T-helper 2 cell (primary cell): ENCODE measurements at places on chromosomes 11 and 22.

GRCh38 chr11:14158393-14158792, 195.9 kb downstream of the SPON1 start:
- no peak for DNase-seq

DNA sequence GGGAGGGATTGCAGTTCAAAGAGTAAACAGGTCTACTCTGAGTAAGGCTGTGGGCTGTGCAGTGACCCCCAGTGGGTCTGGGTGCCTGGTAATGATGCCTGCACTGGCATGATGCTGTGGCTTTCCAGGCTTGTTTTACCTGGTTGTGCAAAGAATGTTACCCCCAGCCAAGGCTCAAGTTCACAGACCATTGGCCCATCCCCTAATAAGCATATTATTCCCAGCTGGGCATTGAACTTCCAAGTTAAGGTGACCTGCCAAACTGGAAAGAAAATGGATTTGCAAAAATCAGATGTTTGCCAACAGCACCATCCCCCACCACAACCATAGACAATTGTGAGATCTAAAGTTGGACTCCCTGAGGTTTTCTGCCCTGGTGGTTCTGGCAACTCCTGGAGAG, 7.9 kb upstream of the EHF start:
- DNase-seq = no peak

GRCh38 chr11:17171343-17171742, 36.4 kb downstream of the PIK3C2A start:
- no peak for DNase-seq

DNA sequence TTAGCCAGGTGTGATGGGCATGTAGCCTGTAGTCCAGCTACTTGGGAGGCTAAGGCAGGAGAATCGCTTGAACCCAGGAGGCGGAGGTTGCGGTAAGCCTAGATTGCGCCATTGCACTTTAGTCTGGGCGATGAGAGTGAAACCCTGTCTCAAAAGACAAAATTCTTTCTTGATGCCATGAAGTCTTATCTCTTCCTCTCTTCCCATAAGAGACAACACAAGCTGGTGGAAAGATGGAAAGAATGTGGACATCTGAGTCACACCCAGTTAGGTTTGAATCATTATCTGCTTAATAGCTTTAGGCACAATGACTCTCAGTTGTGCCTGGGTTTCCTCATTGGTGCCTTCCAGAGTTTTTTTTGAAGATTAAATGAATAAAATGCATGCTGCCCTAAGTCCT, 35.3 kb downstream of the KREMEN1 start:
- DNase-seq = no peak

GRCh38 chr11:117498791-117499190, 171.1 kb downstream of the CEP164 start:
- DNase-seq = no peak

DNA sequence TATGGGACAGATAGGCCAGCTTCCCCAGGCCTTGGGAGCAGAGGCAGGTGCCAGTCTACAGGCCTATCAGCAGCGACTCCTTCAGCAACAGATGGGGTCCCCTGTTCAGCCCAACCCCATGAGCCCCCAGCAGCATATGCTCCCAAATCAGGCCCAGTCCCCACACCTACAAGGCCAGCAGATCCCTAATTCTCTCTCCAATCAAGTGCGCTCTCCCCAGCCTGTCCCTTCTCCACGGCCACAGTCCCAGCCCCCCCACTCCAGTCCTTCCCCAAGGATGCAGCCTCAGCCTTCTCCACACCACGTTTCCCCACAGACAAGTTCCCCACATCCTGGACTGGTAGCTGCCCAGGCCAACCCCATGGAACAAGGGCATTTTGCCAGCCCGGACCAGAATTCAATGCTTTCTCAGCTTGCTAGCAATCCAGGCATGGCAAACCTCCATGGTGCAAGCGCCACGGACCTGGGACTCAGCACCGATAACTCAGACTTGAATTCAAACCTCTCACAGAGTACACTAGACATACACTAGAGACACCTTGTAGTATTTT, 26.6 kb upstream of the L3MBTL2 start:
- DNase-seq = no peak

GRCh38 chr22:42271906-42272305, 1.5 kb upstream of the TCF20 start:
- no peak for DNase-seq

- no peak for DNase-seq
Measured at GRCh38 chr11:81224396-81224795, 1509.3 kb downstream of the FAM181B start.

DNA sequence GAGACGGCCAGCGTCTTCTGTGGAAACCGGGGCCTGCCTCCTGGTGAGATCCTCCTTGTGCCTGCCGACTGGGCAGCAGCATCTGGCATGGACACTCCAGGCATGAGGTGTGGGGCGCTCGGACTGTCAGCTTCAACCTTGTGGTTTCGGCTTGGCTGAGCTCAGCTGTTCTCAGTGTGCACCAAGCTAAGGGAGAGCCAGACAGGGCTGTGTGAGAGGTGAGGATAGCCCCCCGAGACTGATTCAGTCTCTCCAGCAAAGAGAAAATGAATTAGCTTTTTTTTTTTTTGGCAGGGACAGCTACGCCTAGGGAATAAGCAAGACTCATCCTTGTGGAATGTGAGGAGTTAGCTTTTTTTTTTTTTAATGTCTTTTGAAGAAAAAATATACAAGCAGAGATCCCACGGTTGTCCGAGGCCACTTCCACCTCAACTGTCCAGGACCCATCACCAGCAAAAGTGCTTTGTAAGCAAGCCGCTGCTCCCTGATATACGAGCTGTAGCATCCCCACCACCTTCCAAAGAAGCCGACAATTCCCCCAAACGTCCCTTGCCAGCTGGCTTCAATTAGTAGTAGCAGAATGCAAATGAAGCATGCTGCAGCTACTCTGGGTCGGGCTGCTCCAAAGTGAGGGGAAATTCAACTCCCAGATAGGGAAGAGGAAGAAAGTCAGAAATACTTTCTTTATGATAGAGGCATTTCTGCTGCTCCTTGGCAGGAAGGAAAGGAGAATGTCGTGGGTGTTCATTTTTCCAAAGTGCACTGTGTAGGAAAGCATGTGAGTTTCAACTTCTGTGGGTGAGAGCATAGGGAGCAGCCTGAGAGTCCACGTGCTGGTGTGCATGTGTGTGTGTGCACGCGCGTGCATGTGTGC, 9.7 kb upstream of the THY1 start:
- DNase-seq = no peak

GRCh38 chr22:27620367-27621154, 181.0 kb downstream of the MN1 start:
- no peak for DNase-seq

DNA sequence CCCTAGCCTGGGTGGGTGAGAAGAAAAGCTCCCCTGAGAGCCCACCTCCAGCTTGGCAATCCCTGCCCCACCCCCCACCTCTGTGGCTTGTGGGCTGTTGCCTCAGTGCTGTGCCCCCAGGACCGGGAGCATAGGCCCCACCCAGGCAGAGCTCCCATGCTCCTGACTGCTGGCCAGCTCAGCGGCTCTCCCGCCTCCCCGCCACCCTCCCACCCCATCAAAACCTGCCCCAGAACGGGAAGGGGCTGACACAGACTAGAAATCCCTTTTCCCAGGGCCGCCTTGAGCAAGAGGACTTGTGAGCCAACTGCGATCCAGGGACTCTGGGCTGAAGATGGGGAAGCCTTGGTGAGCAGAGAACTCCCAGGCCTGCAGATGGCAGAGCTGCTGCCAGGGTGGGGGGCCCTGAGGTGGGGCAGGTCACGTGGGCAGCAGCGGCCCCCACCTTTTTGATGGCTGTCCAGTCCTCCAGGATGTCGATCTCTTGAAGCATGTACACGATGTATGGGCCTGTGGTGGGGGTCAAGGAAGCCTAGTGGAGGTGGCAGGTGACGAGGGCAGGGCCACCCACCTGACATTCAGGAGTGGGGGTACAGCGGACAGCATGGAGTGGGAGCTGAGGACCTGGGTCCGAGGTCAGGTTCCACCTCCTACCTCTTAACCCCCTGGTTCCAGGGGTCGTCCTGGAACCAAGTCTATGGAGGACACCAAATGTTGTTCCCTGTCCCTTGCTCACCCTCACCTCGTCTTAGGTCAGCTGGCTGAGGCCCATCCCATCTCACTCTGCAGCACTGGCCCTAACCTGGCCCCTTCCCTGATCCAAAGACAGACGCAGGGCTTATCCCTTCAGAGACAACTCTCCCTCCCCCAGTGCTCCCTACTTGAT, 2.3 kb upstream of the RIN1 start:
- DNase-seq = no peak

GRCh38 chr22:32854351-32854804, 52.9 kb downstream of the TIMP3 start:
- DNase-seq = no peak

- no peak for DNase-seq
Measured at GRCh38 chr11:3124821-3125220, 40.3 kb downstream of the OSBPL5 start.

- DNase-seq = no peak
Measured at GRCh38 chr11:1128311-1129142, 29.2 kb upstream of the MUC5AC start.

- no peak for DNase-seq
Measured at GRCh38 chr11:20488352-20488751, 100.8 kb downstream of the PRMT3 start.

DNA sequence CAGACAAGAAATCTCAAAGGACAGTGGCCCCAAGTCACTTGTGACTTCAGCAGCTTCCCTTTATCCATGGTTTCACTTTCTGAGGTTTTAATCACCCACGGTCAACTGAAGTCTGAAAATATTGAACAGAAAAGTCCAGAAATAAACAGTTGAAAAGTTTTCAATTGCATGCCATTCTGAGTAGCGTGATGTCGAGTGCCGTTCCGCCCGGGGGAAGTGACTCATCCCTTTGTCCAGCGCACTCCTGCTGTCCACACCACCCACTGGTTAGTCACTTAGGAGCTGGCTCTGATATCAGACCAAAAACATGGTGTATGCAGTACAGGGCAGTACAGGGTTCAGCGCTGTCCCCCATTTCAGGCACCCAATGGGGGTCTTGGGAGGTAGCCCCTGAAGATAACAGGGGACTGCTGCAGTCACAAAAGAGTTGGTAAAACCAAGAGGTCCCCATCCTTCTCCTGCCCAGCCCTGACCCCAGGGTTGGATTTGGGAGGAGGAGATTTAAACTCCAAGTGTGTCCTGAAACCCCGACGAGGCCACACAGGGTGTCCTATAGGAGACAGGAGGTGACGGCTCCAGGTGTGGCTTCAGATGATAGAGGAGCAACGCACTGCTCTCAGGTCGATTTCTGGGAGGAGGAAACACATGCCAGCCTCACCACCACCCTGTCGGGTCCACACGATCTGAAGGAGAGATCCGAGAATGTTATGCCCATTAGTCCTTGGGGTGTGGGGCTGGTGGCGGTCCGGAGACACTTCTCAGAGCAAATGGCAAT, 390.1 kb downstream of the CTTN start:
- DNase-seq = no peak

- no peak for DNase-seq
Measured at GRCh38 chr11:124174001-124174583, 9.1 kb upstream of the OR10D3 start.

- no peak for DNase-seq
Measured at GRCh38 chr22:42967005-42967404, 47.9 kb downstream of the PACSIN2 start.

DNA sequence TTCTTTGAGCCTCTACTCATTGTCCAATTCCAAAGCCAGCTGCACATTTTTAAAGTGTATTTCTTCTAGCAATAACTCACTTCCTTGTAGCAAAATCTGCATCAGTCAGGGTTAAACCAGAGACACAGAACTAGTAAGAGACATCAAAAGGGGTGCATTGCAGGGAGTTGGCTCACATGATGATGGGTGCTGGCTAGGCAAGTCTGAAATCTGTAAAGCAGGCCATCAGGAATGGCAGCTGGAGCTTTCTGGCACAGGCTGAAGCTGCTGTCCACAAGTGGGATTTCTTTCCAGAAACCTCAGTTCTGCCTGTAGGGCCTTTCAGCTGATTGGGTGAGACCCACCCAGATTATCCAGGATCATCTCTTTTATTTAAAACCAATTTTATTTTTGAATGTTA, 698.1 kb downstream of the NTM start:
- DNase-seq = no peak

GRCh38 chr22:17775781-17776465, 1.7 kb upstream of the BID start:
- DNase-seq = no peak

DNA sequence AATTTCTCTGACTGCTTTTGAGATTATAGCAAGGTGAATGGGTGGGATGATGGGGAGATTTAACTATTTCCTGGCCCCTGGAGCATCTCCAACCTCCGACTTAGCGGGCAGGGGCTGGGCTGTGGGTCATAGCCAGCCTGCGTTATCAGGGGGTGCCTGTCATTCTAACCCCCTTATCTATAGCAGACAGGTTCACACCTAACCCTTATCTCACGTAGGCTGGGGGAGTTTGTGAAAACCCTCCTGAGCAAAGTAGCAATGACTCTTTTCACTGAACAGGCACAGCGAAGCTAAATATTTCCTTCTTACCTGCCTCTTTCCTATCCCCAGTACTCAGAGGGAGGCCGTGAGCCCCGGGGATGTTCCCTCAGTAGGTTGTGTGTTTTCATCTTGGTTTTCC, 511.4 kb upstream of the B3GAT1 start:
- DNase-seq = no peak

DNA sequence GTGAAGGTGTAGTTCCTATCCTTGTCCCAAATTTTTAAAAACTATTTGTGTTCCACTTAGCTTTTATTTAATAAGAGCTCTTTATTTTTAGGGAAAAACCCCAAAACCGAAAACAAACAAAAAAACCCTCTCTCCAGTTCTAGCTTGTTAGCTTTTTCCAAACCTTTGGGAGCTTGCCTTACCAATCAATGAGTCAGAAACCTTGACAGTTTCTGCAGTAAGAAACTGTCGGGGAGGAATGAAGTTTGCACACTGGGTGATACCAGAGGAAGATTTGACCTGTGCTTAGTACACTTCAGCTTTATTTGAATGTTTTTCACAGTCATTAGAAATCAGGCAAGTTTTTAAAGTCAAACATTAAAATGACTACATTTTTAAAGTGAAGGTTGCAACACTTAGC, 105.0 kb downstream of the FAT3 start:
- no peak for DNase-seq

DNA sequence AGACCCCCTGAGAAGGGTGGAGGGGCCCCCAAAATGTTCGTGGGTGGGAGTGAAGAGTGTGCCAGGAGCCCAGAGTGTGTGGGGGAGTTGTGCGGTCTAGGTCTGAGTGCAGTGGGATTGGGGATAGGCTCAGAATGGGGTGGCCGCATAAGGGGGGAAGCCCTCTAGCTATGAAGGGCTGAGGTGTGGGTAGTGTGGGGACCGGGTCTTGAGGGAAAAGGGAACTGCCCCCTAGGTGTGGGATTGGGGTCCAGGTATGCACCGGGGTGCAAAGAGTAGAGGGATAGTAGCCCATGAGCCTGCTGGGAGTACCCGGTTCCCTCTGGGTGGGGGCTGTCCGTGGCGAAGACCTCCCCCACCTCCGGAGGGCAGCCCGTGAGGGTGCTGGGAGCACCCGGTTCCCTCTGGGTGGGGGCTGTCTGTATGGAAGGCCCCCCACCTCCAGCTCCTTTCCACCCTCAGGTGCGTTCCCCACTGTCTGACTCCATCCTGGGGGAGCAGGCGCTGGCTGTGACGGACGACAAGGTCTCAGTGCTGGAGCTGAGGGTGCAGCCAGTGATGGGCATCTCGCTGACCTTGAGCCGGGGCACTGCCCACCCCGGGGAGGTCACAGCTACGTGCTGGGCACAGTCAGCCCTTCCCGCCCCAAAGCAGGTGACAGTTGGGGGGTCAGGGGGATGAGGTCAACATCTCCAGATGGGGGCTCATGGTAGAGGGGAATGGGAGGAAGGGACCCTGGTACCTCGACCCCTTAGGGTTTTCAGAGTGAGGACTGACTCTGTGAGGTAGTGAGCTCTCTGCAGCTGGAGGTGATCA, 10.7 kb downstream of the TMEM132A start:
- DNase-seq = no peak

- DNase-seq = no peak
Measured at GRCh38 chr11:70790671-70791300, 392.5 kb downstream of the CTTN start.
